Posterior cingulate gyrus (tissue), 11 donors: ENCODE measurements at places on chromosomes 6 and 20.

GRCh38 chr6:33589731-33590530 is 9.9 kb upstream of the BAK1 start:
- peak; percentile 48 for DNase-seq

DNA sequence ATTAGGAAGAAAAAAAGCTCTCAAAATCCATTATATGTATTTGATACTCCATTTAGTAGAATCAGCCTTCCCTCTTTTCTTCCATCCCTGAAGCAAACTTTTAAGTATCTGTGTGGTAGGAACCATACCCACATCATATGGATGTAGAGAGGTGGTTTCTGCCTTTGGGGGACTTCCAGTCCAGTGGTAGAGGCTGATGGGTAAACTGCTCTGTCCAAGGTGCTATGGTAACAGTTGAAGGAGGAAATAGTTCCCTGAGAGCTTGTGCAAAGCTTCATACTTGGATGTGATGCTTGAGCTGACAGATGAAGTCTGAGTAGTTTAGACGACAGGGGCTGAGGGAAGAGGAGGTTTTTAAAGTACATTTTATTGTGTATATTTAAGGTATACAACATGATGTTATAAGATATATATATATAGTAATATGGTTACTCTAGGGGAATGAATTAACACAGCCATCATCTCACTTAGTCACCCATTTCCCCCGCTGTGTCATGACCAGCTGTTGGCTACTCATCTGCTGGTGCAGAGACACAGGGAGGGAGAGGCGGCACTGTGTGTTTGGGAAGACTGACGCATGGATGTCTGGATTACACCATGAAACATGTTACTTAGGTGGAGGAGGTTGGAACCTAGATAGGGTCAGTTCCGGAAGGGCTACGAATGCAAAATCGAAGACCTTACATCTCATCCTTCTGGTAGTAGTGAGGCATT is 185.2 kb downstream of the FARS2 start:
- DNase-seq = no peak

DNA sequence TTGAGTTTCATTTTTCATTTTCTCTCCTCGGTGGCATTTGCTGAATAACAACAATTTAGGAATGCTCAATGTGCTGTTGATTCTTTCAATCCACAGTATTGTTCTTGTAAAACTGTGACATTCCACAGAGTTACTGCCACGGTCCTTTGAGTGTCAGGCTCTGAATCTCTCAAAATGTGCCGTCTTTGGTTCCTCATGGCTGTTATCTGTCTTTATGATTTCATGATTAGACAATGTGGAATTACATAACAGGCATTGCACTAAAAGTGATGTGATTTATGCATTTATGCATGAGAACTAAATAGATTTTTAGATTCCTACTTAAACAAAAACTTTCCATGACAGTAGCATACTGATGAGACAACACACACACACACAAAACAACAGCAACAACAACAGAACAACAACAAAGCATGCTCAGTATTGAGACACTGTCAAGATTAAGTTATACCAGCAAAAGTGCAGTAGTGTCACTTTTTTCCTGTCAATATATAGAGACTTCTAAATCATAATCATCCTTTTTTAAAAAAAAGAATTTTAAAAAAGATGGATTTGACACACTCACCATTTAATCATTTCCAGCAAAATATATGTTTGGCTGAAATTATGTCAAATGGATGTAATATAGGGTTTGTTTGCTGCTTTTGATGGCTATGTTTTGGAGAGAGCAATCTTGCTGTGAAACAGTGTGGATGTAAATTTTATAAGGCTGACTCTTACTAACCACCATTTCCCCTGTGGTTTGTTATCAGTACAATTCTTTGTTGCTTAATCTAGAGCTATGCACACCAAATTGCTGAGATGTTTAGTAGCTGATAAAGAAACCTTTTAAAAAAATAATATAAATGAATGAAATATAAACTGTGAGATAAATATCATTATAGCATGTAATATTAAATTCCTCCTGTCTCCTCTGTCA is 88.1 kb downstream of the SNAP25 start:
- no peak for DNase-seq

GRCh38 chr6:16711546-16712254 is 49.6 kb downstream of the ATXN1 start:
- DNase-seq = no peak

GRCh38 chr6:106134906-106135634 is 48.9 kb downstream of the PRDM1 start:
- no peak for DNase-seq

DNA sequence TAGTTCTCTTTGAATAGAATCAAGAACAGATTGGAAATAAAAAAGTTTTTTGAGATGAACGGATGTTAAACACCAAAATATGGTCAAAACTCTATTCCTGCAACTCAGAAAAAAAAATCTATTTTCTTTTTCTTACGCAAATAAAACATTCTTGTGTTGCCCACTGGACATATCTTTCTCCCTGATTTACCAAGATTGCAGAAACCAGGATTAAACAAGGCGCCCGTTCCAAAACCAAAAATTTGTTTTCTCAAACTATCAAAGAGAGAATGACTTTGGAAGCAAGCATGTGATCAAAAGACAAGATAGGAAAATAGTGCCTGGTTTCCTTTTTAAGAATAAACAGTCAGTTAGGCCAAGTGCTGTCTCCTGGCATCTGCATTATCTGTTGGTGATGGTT is 273.1 kb downstream of the CLIC5 start:
- DNase-seq = no peak

GRCh38 chr6:103273048-103273447 is 1586.7 kb downstream of the HACE1 start:
- DNase-seq = no peak

DNA sequence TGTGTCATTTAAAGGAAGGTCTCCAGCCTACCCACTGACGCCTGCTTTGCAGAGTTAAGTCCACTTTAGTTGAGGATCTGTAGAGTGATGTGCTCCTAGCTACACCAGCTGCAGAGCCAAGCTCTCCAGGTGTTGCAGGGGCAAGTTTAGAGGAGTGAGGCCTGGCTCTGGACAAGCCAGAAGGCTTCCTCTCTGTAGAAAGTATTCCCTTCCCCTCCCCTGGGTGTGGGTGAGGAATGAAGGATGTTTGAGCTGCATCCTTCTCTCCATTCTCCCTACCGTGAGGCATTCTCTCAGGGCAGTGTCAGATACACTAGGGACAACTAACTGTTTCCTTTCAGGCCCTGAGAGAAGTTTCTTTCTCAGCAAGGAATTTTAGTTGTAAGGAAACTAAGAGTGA is 66.5 kb downstream of the ELOVL5 start:
- DNase-seq = no peak

- peak; percentile 37 for DNase-seq
Measured at GRCh38 chr6:125357515-125358256, 55.9 kb upstream of the HDDC2 start.

DNA sequence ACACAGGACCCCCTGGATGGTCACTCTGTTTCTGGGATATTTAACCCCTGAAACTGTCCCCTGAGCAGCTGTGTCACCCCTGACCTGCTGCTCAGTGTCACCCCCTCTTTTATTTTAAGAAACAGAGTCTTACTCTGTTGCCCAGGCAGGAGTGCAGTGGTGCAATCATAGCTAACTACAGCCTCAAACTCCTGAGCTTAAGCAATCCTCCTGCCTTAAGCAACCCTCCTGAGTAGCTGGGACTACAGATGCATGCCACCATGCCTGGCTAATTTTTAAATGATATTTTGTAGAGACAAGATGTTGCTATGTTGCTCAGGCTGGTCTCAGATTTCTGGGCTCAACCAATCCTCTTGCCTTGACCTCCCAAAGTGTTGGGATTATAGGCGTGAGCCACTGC is 21.5 kb upstream of the GTSF1L start:
- DNase-seq = no peak

- no peak for DNase-seq
Measured at GRCh38 chr6:24154121-24154520, 28.1 kb downstream of the NRSN1 start.

DNA sequence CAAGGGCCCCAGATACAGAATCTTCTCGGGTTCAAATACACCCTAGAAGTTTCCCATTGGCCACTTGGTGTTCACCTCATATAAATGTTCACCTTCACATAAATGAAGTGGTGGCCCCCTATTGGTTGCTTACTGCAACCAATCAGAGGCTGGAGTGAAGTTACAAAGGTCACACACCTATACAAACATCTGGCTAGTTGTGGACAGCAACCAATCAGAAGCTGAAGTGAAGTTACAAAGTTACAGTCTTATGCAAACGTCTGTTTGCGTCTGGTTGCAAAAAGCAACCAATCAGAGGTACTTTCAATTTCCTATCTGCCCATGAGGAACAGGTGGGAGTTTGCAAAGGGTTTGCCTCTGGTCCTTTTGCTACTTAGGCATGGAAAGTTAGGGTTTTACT is 206.5 kb upstream of the BMP2 start:
- DNase-seq = no peak

- DNase-seq = peak; percentile 75
Measured at GRCh38 chr20:23048283-23049200, 930 bp downstream of the THBD start.

GRCh38 chr6:44556046-44556445 is 168.5 kb downstream of the CDC5L start:
- DNase-seq = no peak

DNA sequence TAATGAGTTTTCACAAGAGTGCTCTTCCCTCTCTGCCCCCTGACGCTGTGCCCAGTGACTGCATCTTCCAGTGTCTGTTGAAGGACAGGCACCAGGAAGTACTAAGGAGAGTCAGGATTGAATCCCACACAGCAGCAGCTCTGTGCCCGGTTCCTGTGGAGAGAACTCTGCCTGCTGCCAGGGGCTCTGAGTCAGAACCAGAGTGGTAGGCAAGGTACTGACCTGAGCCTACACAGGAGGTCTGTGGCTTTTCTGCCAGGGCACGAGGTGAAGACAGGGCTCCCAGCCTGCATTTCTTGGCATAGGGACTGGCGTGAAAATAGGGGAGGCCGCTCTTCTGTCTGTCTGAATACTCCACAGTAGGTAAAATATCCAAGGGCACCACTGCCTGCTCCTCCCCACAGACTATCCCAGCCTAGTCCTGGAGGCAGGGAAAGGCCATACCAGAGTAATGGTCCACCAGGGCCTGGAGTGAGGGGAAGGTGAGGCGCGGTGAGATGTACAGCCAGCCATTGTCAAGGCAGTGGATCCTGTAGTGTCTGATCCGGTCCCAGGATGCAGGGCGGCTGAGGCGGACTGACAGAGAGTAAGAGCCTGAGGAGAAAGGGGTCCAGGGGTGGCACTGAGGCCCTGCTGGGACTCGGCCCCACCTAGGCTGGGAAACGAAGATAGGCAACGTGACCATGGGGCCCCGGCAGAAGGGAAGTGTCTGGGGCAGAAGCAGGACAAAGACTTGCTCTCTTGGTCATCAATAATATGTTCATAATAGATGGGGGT is 9.4 kb downstream of the RAB5IF start:
- DNase-seq = no peak

DNA sequence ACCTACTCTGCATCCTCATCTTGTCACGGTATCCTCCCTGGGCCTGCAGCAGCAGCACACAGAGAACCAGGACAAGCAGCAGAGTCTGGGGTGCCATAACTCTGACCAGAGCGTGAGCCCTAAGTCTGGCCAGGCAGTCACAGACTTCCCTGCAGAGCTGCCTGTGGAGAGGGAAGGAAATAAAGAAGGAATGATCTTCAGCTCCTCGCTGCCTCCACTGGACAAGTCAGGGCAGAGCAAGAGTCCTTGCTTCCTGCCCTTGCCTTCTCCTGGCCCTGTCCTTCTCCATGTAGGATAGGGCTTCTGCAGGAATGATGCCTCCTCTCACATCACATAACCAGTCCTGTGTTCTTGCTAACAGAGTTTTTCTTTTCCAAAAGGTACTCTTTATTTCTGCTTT is 15.9 kb upstream of the WFDC11 start:
- DNase-seq = no peak

- DNase-seq = no peak
Measured at GRCh38 chr6:162854734-162855191, 127.0 kb downstream of the PACRG start.

GRCh38 chr6:12238219-12238618 is 51.9 kb upstream of the EDN1 start:
- DNase-seq = no peak

GRCh38 chr6:144543006-144543871 is 258.1 kb downstream of the UTRN start:
- DNase-seq = no peak

DNA sequence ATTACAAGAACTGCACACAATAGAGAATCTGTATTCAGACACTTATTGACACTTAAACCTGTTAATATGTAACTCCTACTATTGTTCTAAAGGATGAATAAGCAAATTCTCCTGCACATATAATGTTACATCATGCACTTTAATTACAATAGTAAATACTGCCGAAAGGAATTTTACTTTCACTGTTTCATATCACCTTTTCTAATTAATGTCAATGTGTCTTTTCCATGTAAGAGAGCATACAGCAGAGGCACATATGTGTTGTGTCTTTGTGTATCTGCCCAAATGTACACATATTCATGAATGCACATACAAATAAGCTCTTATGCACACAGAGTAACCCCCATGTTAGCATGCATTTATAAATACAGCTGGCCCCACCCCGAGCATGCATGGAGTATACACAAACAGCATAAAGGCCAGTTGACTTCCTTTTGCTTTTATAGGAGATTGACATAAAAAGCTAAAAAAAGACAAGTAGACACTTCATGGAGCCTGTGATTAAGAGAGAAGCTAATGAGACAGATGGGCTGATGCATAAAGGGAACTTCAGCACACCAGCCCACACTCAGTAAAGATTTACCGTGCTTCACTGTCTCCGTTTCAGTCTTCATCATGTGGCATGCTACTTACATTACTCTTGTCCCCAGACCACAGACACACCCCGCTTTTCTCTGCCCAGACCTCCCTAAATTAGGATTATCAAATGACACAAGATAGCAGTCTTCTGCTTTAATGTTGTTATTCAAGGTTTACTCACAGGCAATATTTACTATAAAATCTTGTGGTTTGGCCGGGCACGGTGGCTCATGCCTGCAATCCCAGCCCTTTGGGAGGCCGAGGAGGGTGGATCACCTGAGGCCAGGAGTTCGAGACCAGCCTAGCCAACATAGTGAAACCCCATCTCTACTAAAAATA is 184.6 kb downstream of the ATXN1 start:
- no peak for DNase-seq

DNA sequence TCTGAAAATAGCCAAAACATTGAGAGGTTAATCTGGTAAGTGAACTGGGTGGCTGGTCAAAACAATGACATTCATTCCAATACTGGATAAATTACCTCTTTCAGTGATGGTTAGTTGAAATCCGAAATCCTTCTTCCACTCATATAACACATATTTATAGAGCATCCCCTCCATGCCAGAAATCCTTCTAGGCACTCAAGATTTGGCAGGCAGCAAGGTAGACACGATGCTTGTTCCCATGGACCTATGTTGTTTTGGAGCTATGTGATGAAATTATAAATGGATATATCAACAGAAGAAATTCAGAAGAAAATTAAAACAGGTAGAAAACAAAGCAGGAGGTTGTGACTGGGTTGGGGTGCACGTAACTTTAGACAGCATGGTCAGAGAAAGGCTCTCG is 26.3 kb upstream of the SNRPB2 start:
- no peak for DNase-seq

- peak; percentile 19 for DNase-seq
Measured at GRCh38 chr20:3340443-3340842, 67.0 kb downstream of the DNAAF9 start.

- no peak for DNase-seq
Measured at GRCh38 chr6:121352941-121353340, 18.7 kb upstream of the TBC1D32 start.

GRCh38 chr6:130098317-130098716 is 79.9 kb downstream of the L3MBTL3 start:
- DNase-seq = no peak

- DNase-seq = no peak
Measured at GRCh38 chr6:39169448-39170344, 54.7 kb upstream of the SAYSD1 start.
